ENCODE measurements at places on chromosomes 12 and 14.

GRCh38 chr12:25326326-25326725 lies 75.6 kb upstream of the KRAS start:
- DNase-seq: no peak

DNA sequence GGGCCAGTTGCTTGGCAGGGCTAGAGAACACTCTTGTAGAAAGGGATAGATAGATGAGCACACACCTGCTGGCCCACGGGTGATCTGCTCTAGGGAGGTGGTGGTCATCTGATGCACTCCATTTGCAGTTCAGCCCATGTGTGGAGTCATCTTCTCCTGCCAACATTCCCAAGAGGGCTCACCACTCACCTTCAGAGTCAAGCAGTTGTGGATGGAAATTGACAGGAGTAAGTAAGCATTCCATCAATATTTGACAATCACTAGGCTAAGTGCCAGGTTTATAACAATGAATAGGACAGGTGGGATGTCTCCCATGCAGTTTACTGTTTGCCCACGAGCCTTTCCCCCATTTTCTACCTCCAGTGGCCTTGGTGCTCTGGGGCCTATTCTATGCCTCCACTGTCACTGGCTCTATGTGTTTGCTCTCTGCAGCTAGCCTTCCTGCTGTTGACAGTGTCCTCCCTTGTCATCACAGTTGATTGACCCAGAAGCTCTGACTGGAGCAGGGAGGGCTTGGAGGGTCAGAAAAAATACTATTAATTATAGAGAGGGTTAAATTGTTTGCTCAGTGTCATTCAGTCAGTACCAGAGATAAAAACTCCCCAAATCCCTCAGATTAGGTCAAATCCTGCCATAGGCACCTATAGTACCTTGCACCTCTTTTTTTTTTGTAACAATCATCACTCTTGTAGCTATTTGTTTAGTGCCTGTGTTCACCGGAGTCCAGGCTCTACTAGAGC lies 134.6 kb upstream of the PZP start:
- no peak for DNase-seq

DNA sequence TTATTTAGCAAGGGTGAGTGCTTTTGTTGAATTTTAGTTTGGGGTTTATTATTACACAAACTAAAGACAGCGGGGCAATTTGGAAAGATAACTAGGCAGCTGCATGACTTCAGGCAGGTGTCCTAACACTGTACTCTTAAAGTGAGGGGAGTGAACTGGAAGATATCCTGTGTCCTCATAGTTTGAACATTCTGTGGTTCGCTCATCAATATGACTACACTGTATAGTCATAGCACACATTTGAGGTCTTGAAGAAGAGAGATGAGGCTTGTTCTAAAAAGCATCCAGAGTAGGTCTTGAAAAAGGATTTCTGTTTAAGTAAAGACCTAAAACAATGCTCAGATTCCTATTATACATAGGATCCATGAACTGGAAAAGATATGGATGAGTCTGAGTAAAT lies 1.7 kb upstream of the MAP3K9 start:
- no peak for DNase-seq

DNA sequence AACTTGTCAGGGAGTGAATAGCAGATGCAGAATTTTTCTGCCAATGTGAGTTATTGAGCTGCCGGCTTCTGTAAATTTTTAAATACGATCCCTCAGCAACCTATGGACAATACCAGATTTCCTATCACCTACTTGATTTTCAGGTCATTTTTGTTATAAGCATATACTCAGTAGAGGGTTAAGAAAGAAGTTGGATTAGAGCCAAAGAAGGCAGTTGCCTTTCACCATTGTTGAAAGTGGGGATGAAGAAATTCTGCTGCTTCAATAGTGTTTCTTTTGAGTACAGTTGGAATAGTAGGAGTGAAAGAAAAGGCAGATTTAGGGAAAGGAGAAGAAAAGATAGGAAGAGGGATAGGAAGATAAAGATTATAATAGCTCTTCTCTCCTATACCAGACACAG lies 197.1 kb downstream of the ATP23 start:
- DNase-seq: no peak

DNA sequence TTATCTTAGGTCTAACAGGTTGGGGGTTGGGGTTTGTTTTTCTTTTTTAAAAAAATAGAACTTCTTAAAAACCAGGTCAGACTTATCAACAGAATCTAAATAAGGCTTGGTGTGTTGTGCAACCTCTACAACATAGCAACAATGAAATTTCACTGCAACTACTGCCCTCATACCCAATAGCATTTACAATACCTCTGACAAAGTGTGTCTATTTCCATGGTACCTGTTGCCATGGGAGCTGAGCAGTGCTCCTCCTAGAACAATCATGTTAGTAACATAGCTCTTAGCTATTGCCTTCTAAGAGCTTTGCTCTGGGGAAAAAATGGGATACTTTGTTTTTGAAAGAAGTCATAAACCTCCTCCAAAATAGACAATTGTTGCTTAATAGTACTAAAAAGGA lies 103.3 kb upstream of the CCDC175 start:
- no peak for DNase-seq

DNA sequence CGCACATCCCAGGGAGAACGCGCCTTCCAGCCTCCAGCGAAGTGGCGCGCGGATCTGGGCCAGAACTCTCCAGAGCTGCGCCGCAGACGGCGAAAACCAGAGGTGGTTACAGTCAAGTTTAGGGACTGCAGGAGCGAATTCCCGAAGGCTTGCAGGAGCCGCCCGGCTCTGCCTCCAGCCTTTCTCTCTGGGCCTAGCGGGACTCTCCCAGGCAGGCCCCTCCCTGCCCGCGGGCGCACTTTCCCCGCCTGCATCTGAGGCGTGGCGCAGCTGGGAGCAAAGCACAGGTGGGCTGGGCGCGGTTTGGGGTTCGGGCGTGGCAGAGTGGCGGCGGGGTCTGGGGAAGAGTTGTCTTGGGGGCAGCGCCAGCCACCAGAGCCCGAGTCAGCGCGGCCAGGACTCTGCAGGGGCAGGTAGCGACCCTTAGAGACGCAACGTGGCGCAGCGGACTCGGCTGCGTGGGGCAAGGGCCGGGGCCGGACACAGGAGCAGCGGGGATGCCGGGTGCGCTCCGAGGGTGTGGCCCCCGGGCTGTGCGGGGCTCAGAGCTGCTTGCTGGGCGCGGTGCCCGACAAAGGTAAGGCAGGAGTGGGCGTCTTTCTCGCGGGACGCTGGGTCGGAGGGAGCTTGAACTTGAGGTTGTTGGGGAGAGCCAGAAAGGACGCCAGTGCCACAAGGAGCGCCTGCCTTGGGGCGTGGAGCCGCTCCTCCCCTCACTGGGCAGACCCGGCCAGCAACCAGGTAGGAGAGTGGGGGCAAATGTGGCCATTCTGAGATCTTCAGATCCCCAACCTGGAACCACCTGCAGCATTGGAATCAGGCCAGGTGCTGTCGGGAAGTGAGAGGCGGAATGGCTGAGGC lies 1126.0 kb downstream of the AACS start:
- DNase-seq: peak; percentile 14

GRCh38 chr12:25957793-25958427 lies 572 bp upstream of the RASSF8 start:
- no peak for DNase-seq

DNA sequence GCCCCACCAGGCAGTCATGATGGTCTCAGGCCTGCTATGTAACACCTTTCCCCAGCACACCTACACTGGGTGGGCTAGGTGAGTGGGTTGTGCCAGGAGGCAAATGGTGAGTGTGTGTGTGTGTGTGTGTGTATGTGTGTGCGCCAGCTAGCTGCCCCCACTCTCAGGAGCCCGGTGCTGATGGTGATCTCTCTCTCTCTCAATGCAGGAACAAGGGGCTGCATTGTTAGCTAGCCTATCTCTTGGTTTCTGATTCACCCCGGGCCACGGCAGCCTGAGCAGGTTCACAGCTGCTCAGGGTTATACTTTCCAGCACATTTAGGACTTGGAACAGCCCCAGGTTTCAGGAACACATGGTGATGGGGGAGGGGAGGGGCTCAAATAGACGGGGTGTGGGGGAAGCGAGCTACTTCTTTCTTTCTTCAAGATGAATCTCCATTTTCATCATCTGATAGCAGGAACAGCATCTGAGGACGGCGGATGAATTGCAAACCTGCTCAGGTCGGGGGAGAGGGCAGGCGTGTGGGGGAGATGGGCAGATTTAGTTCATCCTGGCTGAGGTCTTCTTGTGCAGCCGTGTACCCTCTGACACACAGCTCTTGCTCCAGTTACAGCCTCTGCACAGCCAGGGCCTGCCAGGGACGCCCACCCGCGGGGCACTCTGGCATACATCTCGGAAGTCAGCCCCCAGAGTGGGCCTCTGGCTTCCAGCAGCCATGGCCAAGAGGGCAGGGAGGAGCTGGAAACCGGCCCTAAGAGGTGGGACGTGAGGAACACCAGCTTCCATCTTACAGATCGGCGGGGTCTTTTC lies 137.6 kb downstream of the ZFP36L1 start:
- no peak for DNase-seq

- DNase-seq: no peak
These were observed 13.8 kb downstream of the DTX1 start for GRCh38 chr12:113070117-113070906.

GRCh38 chr12:80199931-80200330 lies 100.6 kb downstream of the OTOGL start:
- DNase-seq: no peak

GRCh38 chr12:63307849-63308248 lies 156.8 kb upstream of the AVPR1A start:
- no peak for DNase-seq

DNA sequence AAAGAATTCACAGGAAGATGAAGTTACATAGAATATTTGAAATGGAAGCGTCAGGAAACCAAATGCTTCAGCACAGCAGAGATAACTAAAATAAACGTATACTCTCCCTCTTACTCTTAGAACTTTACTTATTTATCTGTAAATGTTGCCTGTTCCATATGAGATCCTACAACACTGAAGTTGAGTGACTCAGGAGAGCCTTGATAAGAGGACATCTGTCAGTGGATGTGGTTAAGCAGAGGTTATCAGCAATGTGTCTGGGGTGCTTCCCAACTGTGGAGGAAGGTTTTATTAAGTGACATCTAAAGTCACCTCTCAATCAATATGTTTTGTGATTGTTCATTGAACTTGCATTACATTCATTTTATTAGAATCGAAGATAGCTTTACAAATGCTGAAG lies 81.9 kb downstream of the NEDD1 start:
- DNase-seq: no peak

- DNase-seq: no peak
These were observed 72.2 kb downstream of the DACT1 start for GRCh38 chr14:58709949-58710348.

DNA sequence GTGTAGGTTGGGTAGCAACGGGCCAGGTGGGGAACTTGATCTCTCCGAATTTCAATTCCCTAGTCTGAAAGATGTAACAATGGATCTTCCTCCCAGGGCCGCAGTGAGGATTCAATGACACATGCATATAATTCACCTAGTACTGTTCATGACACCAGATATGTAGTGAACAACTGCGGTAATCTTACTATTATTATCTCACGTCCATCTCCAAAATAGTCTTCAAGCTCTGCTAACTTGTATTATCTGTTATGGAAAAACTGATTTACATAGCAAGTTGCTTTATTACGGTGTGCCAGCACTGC lies 26.4 kb downstream of the MOK start:
- DNase-seq: no peak

- DNase-seq: no peak
These were observed 444.1 kb downstream of the RAD51B start for GRCh38 chr14:68263563-68264259.

DNA sequence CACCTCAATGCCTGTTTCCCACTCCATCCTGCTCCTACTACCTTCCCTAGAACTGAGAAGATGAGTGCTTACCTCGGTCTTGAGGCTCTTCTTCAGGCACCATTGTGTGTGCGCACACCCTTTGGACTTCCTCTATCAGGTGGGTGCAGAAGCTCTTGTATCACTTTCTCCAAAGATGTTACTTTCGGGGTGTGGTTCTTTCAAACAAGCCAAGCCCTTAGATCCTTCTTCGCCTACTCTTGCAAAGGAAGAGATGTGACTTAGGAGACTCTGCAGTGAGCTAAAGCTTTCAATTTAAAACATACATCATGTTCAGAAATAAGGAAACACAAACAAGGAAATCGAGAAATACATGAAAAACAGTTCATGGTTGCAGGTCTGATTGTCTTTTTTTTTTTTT lies at the start of gene CLEC4C:
CLEC4C (minus strand) TSS at position 130 of the 400 bp plus-strand sequence; CDS start at position 103, 27 bp downstream.
- DNase-seq: no peak

DNA sequence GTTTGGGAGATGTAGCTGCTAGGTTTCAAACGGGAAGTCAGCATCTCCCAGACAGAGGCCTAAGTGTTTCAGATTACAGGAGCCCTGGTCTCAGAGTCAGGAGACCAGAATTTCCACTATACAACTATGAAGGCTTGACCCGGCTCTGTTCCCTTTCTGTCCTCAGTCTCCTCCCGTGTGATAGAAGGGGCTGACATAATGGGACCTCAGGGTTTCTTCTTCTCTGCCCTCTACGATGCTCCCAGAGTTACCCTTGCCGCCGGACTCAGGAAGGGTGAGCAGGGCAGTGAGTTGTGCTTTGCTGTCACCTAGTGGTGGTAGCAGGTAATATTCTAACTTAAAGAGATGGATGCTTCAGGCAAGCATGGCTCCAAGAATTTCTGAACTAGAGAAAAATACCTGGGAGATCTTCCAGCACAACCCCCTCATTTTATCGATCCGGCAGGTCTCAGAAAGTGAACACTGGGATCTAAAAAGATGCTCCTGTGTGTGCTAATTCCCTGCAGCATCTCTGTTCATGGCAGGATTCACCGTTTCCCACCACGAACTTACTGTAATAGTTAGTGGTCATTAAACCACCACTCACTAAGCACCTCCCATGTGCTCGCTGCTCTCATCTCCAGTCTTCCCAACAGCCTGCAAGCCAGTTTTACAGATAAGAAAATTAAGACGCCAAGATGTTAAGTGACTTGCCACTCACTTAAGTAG lies 84.4 kb downstream of the VWF start:
- peak; percentile 48 for DNase-seq

- no peak for DNase-seq
These were observed 108.5 kb downstream of the NRXN3 start for GRCh38 chr14:78278464-78279250.

DNA sequence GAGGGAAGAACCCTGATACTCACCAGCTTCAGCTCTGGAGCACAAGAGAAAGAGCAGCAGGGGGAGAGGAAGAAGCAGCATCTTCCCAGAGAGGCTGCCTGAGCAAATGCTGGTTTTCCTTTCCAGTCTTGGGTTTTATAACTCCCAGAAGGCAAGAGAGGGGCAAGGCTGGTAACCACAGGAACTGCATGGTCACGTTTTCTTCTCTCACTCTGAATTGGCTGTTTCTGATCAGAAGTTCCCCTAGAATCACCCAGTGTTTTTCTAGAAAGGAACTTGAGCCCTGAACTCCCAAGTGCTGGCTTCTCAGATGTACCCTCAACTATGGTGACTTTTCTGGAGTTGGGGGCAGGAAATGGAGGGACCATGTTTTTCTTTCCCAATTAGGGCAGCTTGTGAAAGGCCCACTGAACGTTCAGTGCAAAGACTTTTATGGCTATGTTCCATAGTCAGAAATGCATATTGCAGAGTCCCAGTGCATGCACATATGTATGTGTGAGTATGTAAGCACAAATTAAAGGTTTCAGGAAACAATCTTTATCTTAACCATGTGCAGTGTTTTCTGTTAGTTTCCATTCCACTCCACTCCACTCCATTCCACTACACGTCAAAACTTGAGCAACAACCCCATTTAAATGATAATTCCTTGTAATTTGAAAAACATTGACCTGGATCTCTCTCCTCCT lies at the start of gene CMA1:
CMA1 (minus strand) TSS at position 111 of the 686 bp plus-strand sequence; CDS start at position 81, 30 bp downstream.
- no peak for DNase-seq

Measured in CD4-positive, alpha-beta memory T cell (primary cell).